Astrocyte (in vitro differentiated cells and primary cell): ENCODE measurements at places on chromosomes 16 and 17. TPM values are rescaled to one million over a fixed set of nuclear protein-coding genes. Genes with fewer than 3 reads are reported as not detected.
A peak's percentile ranks its signal among the peaks of the same experiment; 100 is the strongest.

Gene SLC35G6
- total RNA-seq: not detected in 2 replicates

Gene SLC38A7
- 40.2 TPM in 2 replicates for total RNA-seq

Gene TBC1D3C
- total RNA-seq: not detected in 2 replicates

DNA sequence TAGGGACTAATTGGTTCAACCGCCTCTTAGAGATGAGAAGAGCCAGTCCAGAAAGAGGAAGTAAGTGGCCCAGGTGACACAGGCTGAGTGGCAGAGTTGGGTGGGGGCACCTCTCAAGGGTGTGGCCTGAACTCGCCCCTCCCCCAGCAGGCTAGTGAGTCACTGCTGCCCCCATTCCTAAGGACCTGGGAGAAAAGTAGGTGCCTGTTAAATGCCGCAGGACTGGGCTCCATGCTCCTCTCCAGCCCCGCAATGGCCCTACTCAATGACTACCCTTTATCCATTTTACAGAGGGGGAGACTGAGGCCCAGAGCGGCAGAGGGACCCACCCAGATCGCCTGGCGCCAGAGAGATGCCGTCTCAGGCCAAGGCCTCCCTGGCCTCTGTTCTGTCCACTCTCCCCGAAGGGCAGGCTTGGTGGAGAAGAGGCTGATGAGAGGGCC, 8.1 kb downstream of the TMEM235 start:
- no peaks in the 10 kb centered on the region for H3K36me3 ChIP-seq
- H3K27me3 ChIP-seq: no peaks in the 10 kb centered on the region
- no peak for DNase-seq

DNA sequence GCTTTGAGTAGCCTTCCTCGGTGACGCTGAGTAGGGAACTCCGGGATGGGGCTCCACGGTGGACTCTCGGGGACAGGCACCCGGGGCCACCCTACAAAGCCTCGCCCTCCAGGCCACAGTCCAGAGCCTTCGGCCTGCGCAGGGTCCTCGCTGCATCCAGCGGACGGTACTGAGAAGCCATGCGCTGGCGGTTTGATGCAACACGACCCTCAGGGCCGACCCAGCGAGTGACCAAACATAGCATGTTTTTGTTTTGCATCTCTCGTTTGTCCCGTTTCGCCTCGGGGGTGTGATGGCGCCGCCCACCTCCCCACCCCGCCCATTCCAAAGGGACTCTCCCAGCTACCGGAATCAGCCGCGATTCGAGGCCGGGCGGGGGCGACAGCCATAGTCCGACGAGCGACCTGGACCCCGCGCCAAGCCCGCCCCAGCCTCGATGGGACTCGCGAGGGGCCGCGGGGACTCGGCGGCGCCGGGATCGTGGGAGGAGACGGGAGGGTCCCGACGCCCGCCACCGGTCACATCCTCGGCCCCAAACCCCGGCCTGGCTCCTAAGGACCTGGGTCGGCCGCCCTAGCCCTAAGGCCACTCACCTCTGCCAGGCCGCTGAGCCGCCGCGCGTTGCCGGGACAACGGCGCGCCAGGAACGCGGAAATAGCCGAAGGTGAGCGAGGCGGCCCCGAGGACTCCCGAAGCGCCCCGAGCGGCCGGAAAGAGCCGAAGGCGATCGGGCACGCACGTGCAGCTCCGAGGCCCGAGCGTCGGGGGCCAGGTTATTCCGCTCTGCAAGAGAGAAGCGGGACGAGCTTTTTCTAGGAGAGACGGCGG, 1.6 kb downstream of the IFT140 start:
- H3K27me3 ChIP-seq: no peaks in the 10 kb centered on the region
- peaks cover 3% of the 10 kb centered on the region for H3K36me3 ChIP-seq
- peak overlapping the region; percentile 70 for H3K27ac ChIP-seq
- peak overlapping the region; percentile 81 for H3K4me3 ChIP-seq
- peak; percentile 58 for DNase-seq
- peaks cover 25% of the 10 kb centered on the region for H3K4me1 ChIP-seq

- H3K27me3 ChIP-seq: peaks cover 8% of the 10 kb centered on the region
- H3K4me3 ChIP-seq: no peak overlapping the region
- H3K36me3 ChIP-seq: no peaks in the 10 kb centered on the region
- DNase-seq: no peak
- no peaks in the 10 kb centered on the region for H3K4me1 ChIP-seq
Observed at GRCh38 chr16:54266363-54266955, 20.1 kb downstream of the IRX3 start.

DNA sequence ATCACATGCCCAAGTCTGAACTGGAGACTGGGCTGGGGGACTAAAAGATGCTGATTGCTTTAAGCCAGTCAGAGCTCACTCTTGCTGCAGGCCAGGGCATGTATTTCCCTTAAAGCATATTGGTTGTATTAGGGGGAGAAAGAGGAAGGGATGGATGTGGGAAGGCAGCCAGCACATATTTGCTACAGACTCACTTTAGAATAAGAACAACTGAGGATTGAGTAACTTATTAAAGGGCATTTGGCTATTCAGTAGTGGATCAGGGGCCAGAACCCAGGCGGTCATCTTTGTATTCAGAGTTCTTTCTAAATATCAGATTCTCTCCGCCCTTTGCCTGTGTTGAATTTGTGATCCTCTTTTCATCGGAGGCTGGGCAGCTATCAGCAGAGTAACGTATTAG, 231.7 kb downstream of the HAPSTR1 start:
- H3K36me3 ChIP-seq: no peaks in the 10 kb centered on the region
- H3K4me3 ChIP-seq: no peak overlapping the region
- DNase-seq: no peak

Gene TP53TG3B
- not detected in 2 replicates for total RNA-seq

DNA sequence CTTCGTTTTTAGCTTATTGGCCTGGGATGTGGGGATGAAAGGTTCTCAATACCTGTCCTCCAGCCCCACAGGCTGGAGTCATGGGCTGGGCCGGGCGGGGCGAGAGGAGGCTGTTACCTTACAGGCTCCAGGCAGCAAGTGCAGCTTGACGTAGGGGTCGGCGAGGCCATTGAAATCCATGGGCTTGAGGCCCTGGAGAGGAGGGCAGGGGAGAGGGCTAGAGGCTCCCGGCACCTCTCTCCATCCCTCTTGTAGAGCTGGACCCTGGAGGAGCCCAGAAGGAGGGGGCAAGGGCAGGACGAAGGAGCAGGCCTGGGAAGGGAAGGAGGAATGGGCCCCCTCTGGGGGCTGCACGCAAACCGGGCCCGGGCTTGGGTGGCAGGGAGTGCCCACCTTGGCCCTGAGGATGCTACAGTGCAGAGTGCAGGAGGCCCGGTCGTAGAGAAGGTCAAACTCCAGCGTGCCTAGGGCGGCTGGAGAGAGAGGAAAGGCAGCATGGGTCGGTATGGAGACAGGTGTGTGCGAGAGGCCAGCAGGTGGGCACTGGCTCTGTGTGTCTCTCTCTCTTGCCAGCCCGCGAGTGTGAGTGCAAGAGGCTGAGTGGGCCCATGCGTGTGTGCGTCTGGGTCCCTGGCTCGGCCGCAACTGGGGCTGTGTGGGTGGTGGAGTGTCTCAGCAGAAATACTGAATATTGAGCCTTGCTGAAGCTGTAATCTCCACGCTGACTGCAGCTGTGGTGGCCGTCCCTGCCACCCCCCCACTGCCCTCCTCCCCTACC, 1.6 kb downstream of the DOC2A start:
- H3K36me3 ChIP-seq: no peaks in the 10 kb centered on the region
- H3K4me3 ChIP-seq: no peak overlapping the region
- H3K4me1 ChIP-seq: peaks cover 5% of the 10 kb centered on the region
- H3K27ac ChIP-seq: no peak overlapping the region

DNA sequence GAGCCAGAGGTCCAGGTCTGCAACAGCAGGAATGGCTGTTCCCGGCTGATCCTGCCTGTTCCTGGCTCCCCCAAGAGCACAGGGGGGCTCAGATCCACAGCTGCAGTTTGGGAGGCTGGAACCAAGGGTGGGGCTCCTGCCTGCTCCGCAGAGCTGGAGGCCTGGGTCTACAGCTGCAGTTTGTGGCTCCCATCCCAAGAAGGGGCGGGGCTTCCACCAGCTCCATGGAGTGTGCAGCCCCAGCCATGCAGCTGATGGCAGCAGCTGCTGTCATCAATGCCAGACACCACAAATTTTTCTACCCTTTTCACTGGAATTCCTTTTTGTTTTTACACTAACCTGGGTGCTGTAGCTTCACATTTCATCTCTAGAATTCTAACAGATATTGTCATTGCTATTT, 135.4 kb upstream of the KIF2B start:
- no peaks in the 10 kb centered on the region for H3K36me3 ChIP-seq
- H3K4me3 ChIP-seq: no peak overlapping the region
- H3K27me3 ChIP-seq: no peaks in the 10 kb centered on the region
- no peak for DNase-seq
- H3K4me1 ChIP-seq: no peaks in the 10 kb centered on the region

DNA sequence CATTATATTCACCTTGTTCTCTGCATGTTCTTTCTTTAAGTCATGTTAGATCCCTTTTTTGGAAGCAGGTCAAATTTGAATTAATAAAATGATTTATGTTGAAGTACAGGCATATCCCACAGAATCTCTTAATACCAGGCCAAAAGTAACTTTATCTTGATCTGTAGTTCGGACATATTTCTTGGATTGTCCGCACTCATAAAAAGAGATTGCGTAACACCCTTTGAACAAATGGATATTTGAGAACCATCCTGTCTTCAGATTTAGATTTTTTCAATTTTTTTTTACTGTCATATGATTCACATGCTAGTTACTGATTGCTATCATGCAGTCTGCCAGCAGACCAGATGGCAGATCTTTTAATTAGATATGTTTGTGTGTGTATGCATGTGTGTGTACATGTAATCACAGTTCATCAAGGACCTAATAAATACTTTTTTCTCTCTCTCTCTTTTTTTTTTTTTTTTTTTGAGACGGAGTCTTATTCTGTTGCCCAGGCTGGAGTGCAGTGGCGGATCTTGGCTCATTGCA, 352.6 kb downstream of the WWOX start:
- DNase-seq: no peak
- H3K36me3 ChIP-seq: no peaks in the 10 kb centered on the region

GRCh38 chr17:44220213-44221083, 973 bp upstream of the UBTF start:
- no peaks in the 10 kb centered on the region for H3K27me3 ChIP-seq
- peaks cover 18% of the 10 kb centered on the region for H3K36me3 ChIP-seq
- DNase-seq: no peak

Gene CIITA
- not detected in 2 replicates for total RNA-seq

DNA sequence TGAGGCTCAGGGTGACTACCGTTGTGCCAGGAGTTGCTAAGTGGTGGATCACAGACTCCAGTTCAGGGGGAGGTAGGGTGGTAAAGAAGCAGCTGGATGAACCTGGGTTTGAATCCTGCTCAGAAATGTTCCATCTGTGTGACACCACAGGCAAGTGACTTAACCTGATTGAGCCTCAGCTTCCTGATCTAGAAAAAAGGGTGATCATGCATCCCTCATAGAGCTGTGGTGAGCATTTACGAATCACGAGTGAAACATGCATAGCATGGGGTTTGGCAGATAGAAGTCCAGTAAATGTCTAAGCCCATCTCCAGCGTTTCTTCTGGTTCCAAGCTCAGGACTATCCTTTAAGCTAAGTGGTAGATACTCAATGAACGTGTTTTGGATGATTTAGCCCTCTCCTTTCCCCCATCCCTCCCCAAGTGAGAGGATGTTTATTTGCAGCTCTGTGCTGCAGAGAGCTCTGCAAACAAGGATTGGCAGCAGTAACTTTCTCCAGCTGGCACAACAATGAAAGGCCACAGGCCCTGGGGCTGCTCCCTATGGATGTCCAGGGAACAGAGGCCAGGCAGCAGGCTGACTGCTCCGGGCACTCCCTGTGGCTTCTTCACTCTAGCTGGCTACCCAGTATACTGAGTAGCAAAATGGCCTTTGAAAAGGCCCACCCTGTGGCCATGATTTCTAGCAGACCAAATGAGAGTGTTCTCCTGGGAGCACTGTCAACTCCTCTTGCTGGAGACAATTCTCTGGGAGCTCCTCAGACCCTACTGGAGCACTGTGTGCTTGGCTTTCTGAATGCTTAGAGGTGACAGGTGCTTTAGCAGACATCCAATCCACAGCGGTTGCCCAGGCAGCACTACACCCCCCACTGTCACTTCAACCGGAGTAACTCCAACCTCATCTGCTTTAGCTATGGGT, 21.3 kb downstream of the CA4 start:
- H3K27ac ChIP-seq: no peak overlapping the region
- no peaks in the 10 kb centered on the region for H3K36me3 ChIP-seq
- H3K4me1 ChIP-seq: no peaks in the 10 kb centered on the region
- no peaks in the 10 kb centered on the region for H3K27me3 ChIP-seq
- no peak for DNase-seq
- no peak overlapping the region for H3K4me3 ChIP-seq

DNA sequence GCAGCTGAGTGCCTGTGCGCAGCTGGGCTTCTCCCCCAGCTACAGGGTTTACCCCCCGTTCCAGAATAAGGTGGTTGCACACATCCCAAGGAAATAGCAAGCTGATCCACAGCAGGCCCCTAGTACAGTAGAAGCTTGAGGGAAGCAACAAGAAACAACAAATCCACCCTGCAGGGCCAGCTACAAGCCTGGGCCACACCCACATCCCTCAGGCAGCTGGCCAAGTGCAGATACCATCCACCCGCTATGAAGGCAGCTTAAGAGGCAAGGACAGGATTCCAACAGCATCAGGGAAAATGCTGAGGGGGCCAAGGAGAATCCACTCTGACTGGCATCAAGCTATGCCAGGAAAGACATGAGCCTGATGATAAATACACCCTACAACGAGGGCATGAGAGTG, 66.9 kb upstream of the RCVRN start:
- no peaks in the 10 kb centered on the region for H3K36me3 ChIP-seq
- no peak overlapping the region for H3K4me3 ChIP-seq
- H3K27ac ChIP-seq: no peak overlapping the region
- no peaks in the 10 kb centered on the region for H3K4me1 ChIP-seq
- H3K27me3 ChIP-seq: no peaks in the 10 kb centered on the region
- DNase-seq: no peak

DNA sequence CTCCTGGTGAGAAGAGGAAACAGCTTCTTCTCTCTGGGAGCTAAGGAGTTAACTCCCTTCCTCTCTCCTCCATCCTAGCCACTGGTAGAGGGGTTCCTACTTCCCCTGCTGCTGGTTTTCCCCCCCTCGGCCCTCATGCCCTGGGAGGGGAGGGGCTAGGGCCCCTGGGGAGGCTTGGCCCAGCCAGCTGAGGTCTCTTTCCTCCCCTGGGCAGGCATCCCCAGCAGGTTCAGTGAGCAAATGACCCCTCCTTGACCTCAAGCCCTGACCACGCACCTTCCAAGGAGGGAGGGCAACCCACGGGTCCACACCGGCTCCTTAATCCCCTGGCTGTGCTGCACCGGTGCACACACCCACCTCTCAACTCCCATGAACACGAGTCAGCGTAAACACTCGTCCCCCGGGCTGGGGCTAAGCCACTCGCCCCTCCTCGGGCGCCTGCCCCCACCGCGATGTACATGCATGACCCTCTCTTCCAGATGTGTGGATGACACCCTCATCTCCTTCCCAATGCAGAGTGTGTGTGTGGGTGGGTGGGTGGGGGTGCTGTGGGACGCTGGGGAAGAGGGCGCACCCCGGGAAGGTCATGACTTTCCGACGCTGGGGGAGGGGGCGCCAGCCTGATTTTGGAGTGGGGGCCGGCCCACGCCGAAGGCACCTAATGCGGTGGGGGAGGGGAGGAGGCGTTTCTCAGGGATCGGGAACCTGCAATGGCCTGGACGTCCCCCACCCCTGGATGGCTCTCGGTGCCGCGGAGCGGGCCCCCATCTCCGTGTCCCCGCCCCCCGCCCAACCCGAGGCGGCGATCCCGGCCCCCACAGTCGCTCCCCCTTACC, 33.7 kb downstream of the SRCIN1 start:
- H3K4me1 ChIP-seq: no peaks in the 10 kb centered on the region
- H3K4me3 ChIP-seq: no peak overlapping the region
- no peak for DNase-seq

GRCh38 chr16:4200000-4200780, 41.7 kb downstream of the SRL start:
- peak; percentile 21 for DNase-seq
- peaks cover 7% of the 10 kb centered on the region for H3K4me1 ChIP-seq
- H3K4me3 ChIP-seq: no peak overlapping the region
- H3K27me3 ChIP-seq: no peaks in the 10 kb centered on the region

Gene SYT17
- total RNA-seq: 2.5 and 4.8 TPM in 2 replicates
